ENCODE measurements at places on chromosomes 1 and 21.
A peak's percentile ranks its signal among the peaks of the same experiment; 100 is the strongest.

GRCh38 chr21:38243732-38244406, 12.9 kb upstream of the KCNJ15 start:
- no peak for DNase-seq

GRCh38 chr1:24795236-24795635, 50.0 kb downstream of the CLIC4 start:
- DNase-seq = no peak

GRCh38 chr1:53483656-53484055, 24.5 kb downstream of the DMRTB1 start:
- DNase-seq = no peak

- no peak for DNase-seq
Observed at GRCh38 chr1:214458541-214458940, 92.9 kb downstream of the PTPN14 start.

DNA sequence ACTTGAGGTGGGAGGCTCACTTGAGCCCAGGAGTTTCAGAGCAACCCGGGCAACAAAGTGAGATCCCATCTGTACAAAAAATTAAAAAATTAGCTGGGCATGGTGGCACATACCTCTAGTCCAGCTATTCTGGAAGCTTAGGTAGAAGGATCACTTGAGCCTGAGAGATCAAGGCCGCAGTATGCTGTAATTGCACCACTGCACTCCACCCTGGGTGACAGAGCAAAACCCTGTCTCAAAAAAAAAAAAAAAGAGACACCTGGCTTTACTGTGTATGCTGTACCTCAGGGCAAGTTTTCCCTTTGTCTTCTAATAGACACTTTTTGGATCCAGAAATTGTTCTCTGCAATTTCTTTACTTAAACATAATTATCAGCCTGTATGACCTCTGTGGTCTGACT, 23.1 kb upstream of the RCC1 start:
- DNase-seq = no peak

- DNase-seq = no peak
Observed at GRCh38 chr1:29540801-29541357, 304.6 kb downstream of the PTPRU start.

GRCh38 chr1:227357927-227358302, 39.6 kb upstream of the CDC42BPA start:
- no peak for DNase-seq

GRCh38 chr1:57638239-57638638, 214.4 kb upstream of the DAB1 start:
- DNase-seq = no peak

GRCh38 chr1:213511173-213511572, 460.1 kb downstream of the RPS6KC1 start:
- no peak for DNase-seq

GRCh38 chr1:118366286-118366685, 181.3 kb upstream of the SPAG17 start:
- DNase-seq = peak; percentile 11

GRCh38 chr1:67732750-67733151, 47.8 kb downstream of the GADD45A start:
- peak; percentile 49 for DNase-seq

DNA sequence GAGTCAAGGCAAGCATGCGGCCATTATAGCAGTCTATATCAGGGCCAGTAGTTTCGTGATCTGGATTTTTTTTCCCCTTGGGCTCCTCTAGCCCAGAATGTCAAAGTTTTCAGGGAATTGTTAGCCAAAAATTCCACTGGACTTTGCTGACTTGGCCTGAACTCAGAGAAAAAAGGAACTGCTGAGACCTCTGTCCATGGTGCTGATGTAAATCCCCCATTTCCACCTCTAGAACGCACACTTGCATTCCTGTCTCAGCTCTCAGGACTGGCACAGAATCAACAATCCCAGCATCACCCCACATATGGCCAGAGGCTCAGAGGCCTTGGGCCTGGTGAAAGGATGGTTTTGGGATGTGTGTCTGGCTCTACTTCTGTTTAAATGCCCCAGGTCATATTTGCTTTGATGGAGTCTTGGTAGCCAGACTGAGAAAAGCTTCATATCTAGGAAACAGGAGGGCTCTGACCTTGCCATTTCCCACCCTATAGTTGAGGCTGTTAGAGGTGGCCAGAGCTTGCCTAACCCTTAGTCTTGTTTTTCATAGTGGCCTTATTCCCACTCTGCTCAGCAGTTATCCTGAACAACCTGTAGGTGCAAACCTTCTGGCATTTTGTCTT, 16.9 kb upstream of the EFCAB14 start:
- peak; percentile 59 for DNase-seq

- DNase-seq = no peak
Observed at GRCh38 chr1:22612671-22613571, 23.5 kb upstream of the C1QA start.

DNA sequence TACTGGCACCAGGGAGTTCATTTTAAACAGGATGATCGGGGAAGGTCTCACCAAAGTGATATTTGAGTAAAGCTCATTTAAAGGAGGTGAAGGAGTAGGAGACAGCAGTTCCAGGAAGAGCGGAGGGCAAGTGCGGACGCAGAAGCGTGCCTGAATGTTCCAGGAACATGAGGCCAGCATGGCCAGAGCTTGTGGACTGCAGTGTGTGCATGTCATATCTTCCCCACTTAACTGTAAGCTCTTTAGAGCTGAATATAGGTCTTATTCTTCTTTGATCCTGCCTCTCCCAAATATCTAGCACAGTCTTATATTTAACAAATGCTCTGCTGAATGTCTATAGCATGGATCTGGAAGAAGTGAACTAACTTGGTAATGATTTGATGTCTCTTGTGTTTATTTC, 639.3 kb downstream of the SMYD3 start:
- DNase-seq = no peak

DNA sequence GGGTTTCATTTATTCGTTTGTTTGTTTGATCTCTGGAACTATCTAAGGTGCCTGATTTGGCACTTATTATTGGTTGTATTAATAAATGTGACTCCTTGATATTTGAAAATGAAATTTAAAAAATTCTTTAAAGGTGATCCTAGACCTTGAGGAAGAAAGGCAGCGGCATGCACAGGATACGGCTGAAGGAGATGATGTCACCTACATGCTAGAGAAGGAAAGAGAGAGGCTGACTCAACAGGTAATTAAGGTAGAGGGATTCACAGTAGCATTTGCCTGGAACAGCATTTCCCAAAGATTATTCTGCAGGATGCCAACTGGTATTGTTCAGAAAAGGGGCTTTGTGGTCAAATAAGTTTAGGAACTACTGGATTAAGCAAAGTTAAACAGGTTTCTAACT, 54.4 kb upstream of the WNT2B start:
- DNase-seq = no peak

GRCh38 chr1:4689271-4689935, 35.0 kb downstream of the AJAP1 start:
- no peak for DNase-seq

DNA sequence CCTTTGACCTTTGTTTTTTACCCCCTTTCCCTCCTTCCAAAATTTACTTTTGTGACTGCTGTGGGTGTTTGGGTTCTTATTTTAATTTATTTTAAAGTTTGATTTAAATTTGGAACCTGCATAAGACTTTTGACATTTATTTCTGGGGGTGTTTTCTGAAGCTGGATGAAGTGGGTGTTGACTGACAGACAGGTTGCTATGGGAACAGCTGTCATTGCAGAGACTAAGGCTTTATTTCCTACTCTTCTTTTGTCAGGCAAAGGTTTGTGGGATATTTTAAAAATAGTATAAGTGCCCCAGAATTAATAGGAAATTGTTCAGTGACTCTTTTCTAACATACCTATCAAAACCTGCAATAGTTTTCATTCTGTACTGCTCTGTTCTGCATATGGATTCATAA, 290.8 kb upstream of the ESRRG start:
- no peak for DNase-seq

DNA sequence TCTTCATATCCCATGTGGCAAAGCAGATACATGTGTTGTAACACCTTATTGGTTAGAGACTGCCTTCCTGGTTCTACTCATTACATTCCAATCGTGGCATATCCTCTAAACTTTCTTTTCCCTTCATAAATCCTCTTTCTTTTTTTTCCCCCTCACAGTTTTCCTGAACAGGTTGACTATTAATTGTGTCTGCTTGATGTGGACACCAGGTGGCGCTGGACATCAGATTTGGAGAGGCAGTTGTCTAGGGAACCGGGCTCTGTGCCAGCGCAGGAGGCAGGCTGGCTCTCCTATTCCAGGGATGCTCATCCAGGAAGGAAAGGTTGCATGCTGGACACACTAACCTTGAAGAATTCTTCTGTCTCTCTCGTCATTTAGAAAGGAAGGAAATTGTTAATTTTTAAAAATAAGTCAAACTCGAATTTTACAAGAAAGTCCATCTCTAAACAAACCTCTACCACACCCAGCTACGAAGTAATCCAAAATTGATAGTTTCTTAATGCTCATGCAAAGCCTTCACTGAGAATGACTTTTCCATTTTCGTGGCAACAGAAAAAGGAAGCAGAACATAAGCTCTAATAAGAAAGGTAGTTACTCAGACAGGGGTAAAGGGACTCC, 59.4 kb upstream of the ASB17 start:
- DNase-seq = peak; percentile 78

GRCh38 chr1:147598621-147599361, 57.5 kb downstream of the BCL9 start:
- DNase-seq = no peak

DNA sequence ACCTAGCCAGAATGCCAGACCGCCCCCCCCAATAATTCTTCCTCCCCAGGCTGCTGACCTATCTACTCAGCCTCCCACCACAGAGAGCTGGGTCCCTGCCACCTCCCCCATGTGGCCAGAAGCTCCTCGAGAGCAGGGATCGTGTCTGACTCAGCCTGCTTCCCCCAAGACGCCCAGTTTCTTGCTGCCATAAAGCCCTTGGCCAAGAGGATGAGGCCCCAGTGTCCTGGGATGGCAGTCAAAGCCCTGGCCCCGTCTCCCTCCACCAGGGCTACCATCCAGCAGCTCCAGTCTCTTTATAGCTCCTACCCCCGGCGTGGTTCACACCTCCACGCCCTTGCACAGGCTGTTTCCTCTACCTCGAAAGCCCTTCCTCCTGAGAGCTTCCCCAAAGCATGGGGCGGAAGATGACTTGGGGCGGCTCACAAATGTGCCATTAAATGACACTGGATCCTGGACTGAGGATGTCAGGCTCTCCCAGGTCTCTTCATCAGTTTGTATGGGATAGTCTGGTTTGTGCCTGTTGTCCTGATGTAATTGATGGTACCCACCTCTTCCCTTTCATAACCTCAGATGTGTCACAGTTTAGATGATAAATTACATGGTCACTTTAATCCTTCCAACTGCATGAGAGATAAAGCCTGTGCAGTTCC, 13.2 kb downstream of the ADGRB2 start:
- DNase-seq = peak; percentile 47

GRCh38 chr1:54989968-54990810, 8.5 kb upstream of the BSND start:
- DNase-seq = no peak

DNA sequence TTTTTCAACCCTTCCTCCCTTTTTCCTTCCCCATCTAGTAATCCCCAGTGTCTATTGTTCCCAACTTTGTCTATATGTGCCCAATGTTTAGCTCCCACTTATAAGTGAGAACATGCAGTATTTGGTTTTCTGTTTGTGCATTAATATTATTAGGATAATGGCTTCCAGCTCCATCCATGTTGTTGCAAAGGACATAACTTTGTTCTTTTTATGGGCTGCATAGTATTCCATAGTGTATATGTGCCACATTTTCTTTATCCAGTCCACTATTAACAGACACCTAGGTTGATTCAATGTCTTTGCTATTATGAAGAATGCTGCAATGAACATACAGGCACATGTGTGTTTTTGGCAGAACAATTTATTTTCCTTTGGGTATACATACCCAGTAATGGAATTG, 121.0 kb upstream of the C1orf105 start:
- no peak for DNase-seq

DNA sequence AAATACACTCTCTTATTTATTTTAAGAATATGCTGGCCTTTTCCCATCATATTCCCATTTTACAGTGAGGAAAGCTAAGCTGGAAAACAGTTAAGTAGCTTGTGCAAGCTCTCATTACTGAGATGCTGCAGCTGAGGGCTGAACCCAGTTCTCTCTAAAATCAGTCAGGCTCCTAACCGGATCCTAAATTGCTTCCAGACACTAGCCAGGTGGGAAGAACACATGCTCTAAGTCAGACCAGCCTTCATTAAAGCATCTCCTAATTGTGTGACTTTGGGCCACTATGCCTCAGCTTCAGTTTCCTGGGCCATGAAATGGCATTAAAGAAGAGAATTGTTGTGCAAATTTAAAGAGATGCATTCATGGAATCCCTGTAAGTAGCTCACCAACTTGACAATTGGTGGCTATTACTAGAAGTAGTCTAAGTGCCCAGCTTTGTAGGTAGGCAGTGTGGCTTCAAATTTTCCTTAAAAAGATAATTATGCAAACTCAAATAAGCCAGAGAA, 228.4 kb downstream of the DAB1 start:
- no peak for DNase-seq

GRCh38 chr1:157512036-157512969, 40.0 kb downstream of the FCRL5 start:
- no peak for DNase-seq

DNA sequence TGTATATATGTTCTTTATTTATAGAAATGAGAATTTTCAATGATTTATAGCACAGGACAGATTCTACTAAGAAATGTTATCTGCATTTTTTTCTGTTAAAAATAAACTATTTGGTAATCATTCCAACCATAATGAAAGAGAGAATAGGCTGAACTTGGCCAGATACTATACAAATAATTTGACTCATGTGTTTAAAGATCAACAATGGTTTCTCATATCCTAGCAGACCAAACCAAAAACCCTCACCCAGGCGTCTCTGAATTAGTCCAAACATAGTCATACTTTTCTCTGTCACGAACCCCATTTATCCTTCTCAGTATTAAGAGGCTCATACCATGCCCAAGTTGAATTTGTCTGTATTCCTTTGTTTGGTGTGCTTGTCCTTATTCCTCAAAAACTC, 40.3 kb downstream of the RPE65 start:
- DNase-seq = no peak

DNA sequence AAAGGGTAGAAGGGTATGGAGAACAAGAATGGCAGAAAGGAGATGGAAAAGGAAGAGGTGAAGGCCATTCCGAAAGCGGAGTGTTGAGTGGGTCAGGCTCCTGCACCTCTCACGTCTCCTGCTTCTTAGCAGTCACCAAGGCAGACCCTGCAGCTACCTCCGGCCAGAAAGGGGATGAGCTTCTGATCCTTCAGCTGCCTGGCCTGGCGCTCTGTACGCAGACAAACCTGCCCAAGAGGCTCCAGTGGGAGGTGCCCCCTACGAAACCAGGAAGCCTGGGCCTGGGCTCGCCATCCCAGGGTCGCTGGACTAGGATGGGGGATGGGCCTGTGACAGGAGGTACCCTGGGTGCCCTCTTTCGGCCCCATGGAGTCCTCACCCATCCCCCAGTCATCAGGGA, 3.0 kb downstream of the GPR61 start:
- no peak for DNase-seq

DNA sequence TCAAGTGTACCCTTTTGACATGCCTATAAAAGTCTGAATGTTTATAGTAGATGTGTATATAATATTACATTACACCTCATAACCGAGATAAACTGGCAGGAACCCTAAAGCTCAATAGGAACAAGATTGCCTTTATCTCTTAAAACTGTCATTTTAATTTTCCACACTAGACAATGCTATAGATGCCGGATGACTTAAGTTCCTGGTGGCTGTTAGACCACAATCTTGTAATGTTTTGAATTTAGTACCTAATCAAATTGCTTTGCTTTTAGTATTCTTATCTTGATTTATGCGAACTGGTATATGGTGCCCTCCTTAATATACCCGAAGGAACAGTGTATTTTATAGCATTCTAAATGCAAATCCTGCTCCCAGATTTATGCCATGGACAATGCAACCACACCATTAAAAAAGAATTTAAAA, 1397.0 kb upstream of the ADGRL4 start:
- no peak for DNase-seq
